Activated T-cell treated with anti-CD3 and anti-CD28 coated beads for 4 hours (primary cell): ENCODE measurements at places on chromosomes 1 and 21.

DNA sequence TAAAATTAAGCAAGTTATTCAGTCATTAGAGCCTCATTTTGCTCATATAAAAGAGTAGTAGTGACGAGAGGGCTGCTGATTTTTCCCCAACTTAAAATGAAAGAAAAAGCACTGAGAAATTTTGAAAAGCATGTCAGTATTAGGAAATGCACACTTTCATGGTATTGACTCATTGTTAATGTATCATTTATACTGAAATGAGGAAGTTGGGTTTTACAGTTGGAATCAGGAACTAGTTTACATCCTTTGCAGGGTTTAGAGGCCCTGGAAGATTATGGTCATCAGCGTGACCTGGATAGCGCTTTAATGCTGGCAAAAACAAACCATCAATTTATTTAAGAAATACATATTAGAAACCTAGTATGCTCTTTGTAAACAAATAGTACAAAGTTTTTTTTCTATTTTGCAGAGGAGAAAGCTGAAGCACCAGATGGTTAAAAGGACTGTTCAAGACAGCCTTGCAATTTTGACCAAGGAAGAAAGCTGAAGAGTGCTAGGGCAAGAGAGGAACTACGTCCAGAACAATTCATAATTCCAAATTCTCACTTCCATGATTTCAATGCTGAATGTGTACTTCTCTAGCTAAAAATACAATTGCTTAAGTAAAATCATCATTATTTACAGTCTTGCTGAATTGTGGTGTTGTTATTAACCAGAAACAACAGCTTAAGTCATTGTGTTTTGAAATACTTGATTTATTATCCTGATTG lies 94.8 kb upstream of the SGIP1 start:
- no peak for DNase-seq

GRCh38 chr21:44512496-44513388 lies 27.3 kb downstream of the KRTAP10-1 start:
- no peak for DNase-seq

DNA sequence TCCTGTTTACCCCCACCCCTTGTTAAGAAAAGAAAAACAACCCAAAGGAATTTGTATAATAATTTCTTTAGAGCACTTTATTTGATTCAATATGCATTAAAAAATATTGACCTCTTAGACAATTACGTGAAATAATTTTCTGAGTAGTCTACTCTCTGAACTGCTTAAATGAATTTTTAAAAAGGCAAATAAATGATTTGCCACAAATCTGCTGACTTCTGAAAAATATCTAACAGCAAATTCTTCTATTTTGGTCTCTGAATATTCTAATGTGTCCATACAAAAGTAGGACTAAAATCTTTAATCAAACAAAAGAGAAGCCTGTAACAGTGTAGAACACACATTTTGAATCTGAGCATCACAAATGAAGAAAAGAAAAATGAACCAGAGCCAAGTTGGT lies 115.1 kb downstream of the TRIM33 start:
- no peak for DNase-seq

GRCh38 chr1:164233149-164233548 lies 325.8 kb upstream of the PBX1 start:
- DNase-seq = no peak

- no peak for DNase-seq
Observed at GRCh38 chr1:213054733-213055591, 3.9 kb downstream of the RPS6KC1 start.

DNA sequence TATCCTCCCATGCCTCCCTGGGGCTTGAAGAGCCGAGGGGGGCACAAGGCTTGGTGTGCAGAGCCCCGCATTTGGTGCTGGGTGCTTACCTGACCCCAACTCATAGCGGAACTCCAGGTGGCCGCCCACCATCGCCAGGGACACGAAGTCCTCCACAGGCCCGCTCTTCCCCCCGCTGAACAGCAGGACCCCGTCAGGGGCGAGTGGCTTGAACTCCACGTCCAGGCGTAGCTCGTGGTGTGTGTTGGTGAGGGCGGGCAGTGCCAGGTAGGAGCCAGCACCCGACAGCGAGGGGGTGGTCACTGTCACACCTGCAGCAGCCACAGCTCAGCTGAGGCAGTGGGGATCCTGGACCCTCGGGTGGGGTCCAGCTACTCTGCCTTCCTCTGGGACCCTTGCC lies 17.2 kb downstream of the LDLRAD2 start:
- no peak for DNase-seq

GRCh38 chr1:69252696-69253095 lies 315.0 kb upstream of the LRRC7 start:
- DNase-seq = no peak

DNA sequence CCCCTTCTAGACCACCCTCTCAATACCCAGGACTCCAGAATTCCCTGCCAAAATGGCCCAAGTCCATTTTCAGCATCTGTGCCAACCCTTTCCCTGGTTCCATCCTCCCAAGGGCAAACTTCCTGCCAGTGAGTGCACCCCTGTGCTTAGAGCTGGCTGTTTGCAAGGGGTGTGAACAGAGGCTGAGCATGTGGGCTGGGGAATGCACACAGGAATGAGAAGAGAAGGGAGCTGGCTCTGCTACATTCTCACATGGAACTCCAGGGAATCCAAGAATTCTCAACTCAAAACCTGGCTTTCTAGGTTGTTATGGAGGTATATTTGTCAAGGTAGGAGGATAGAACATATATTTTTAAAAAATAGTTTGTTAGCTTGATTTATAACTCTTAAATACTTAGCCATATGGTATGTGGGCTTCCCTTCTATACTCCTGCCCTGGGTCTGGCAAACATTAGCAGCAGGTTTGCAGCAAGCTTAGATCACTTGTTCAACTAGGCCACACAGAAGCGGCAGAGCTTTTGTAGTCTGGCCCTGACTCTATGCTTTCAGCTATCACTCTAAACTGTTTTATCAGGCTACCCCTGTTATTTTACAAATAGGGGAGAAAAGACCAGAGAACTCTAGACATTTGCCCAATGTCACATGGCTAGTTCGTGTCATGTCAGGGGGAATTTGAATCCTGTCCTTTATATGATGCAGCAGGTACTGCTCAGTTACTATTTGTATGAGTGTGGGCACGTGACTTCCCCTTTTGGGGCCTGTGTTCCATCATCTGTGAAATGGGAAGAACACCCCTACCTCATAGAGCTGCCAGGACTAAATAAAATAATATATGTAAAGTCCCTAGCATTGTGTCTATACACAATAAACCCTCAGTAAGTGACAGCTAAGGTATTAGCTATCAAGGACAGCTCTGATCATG lies 8.1 kb upstream of the STMN1 start:
- DNase-seq = no peak

GRCh38 chr1:76857973-76858372 lies 9.3 kb upstream of the ST6GALNAC5 start:
- no peak for DNase-seq

DNA sequence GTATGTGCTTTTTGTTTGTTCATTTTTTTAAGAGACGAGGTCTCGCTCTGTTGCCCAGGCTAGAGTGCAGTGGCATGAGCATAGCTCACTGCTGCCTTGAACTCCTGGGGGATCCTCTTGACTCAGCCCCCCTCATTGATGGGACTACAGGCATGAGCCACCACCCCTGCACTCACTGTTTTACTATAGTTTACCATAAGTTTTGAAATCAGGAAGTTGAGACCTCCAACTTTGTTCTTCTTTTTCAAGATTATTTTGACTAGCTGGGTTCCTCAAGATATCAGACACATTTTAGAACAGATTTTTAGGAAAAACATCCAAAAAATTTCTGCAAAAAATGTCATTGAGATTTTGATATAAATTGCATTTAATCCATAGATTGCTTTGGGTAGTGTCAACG lies 120.4 kb upstream of the FGGY start:
- DNase-seq = no peak

DNA sequence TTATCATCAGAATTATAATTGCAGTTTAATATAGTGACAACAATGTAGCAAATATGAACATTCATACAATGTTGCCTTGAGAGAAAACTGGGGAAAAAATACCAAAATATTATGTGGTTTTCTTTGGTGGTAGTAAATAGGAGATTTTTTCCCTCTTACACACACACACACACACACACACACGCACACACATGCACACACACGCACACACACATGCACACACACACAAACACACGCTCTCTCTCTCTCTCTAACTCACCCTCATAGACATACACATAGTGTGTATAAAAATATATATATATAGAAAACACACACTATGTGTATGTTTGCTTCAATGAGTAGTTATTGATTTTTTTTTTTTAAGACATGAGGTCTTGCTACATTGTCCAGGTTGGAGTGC lies 211.6 kb downstream of the HHAT start:
- no peak for DNase-seq

- DNase-seq = no peak
Observed at GRCh38 chr1:206463137-206463536, 7.1 kb upstream of the IKBKE start.

- no peak for DNase-seq
Observed at GRCh38 chr1:116921301-116921885, 11.7 kb downstream of the PTGFRN start.

GRCh38 chr1:4375812-4376211 lies 278.6 kb upstream of the AJAP1 start:
- no peak for DNase-seq

GRCh38 chr1:231679109-231679508 lies 52.5 kb downstream of the DISC1 start:
- DNase-seq = no peak

- no peak for DNase-seq
Observed at GRCh38 chr1:223417444-223417843, 24.2 kb downstream of the CCDC185 start.

- no peak for DNase-seq
Observed at GRCh38 chr1:51285055-51285454, 45.3 kb downstream of the TTC39A start.

- DNase-seq = no peak
Observed at GRCh38 chr1:53135735-53136114, 6.7 kb downstream of the SLC1A7 start.

- DNase-seq = no peak
Observed at GRCh38 chr1:96365076-96365475, 356.5 kb upstream of the PTBP2 start.

GRCh38 chr1:173663159-173663558 lies 6.5 kb downstream of the ANKRD45 start:
- DNase-seq = no peak

- no peak for DNase-seq
Observed at GRCh38 chr1:198364471-198364870, 176.0 kb downstream of the ATP6V1G3 start.

DNA sequence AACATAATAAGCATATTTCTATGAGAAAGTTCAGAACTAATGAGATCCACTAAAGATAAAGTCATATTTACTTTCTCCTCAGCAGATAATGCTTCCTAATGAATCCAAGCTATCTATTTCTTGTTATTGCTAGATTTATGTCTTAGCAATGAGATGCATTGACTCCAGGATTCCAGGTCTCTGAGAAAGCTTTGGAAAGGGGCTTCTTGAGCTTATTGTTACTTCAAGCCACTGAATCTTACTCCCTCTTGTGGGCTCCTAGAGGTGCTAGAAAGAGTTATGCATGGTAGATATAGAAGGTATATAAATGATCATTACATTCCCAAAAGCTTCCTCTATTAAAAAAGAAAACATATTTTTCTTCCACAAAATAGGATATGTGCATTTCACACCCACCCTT lies 246.4 kb upstream of the ADAMTS5 start:
- DNase-seq = no peak

GRCh38 chr1:13628711-13629110 lies 45.1 kb downstream of the PDPN start:
- no peak for DNase-seq

GRCh38 chr1:234108921-234109320 lies 204.4 kb downstream of the SLC35F3 start:
- no peak for DNase-seq

- no peak for DNase-seq
Observed at GRCh38 chr1:167705250-167705649, 16.5 kb upstream of the MPZL1 start.

- no peak for DNase-seq
Observed at GRCh38 chr1:63063367-63063766, 259.0 kb upstream of the FOXD3 start.

DNA sequence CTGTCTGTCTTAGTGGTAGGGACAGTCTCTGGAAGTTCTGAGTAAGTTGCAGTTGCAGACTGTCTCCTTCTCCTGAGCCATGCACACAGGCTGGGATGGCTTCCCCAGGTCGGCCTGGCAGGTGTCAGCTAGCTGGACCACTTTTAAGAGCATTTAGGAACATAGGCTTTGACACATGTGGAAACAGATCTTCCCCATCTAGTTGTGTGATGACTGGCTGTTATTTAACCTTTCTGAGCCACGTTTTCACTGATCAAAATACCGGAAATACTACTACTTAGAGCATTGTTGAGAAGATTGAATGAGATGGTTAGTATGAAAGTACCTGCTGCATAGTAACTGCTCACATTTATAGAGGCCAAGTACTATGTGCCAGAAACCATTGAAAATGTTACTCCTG lies 6.2 kb upstream of the MAPKAPK2 start:
- no peak for DNase-seq

DNA sequence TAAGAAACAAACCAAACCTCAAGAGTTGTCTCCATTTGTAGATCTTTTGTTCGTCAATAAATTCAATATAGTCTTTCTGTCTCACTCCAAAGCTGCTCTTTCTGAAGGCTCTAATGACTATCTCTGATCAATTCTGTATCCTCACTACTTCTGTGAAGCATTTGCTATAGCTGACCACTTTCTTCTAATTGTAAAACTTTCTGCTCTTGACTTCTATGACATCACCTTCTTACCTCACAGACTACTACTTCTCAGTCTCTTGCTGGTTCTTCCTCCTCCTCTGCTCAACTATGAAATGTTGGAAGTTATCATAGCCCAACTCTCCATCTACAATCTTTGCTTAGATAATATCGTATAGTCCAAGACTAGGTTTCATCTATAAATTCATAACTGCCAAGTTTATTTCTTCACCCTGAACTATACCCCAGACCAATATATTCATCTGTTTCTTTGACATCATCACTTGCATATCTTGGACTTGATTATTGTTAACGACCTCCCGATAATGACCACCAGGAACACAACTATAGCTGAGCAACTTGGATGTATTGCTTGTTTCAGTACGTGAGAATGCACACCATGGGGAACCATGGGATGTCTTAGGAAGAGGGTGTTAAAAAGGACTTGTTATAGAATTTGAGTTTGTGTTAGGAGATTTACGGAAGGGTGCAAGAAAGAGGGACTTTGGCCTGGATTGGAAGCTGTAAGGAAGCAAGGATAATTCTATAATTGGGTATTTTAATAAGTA lies 2.0 kb upstream of the CDC7 start:
- no peak for DNase-seq

GRCh38 chr1:89556726-89557444 lies 32.3 kb downstream of the LRRC8B start:
- DNase-seq = no peak

DNA sequence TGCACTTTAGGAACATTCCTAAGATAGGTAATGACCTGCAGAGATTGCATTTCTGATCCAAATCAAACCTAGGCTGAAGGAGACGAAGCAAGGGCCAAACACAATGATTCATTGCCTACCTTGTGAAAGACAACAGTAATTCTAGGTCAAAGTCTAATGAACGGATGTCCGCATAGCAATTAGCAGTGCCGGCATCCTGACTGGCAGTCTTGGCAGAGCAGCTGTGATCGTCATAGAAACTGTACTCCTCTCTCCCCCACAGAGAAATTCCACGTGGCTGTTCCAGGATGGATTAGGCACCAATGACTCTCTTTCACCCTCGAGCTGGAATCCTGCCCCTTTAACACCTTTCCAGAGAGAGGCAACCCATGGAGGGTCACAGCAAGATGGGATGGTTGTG lies 28.9 kb upstream of the VAV3 start:
- DNase-seq = no peak
